ENCODE measurements at places on chromosomes 6 and 20. TPM values are rescaled to one million over a fixed set of nuclear protein-coding genes. Genes with fewer than 3 reads are reported as not detected.

The SLC4A11 gene
- total RNA-seq: 6.8 TPM

The CYP39A1 gene
- total RNA-seq: 1.8 TPM

The MTHFD1L gene
- total RNA-seq: 54.3 TPM

The C6orf132 gene
- 17.4 TPM for total RNA-seq

The GRIK2 gene
- not detected for total RNA-seq

The ADISSP gene
- 95.2 TPM for total RNA-seq

The DCBLD1 gene
- total RNA-seq: 29.3 TPM

The GLP1R gene
- not detected for total RNA-seq

The PPP1R16B gene
- not detected for total RNA-seq

The PTCHD4 gene
- 2.0 TPM for total RNA-seq

The FRK gene
- 2.3 TPM for total RNA-seq

The CYP21A2 gene
- total RNA-seq: not detected

The CCM2L gene
- not detected for total RNA-seq

The OLIG3 gene
- total RNA-seq: not detected

The PTK6 gene
- 16.7 TPM for total RNA-seq

The SLC26A8 gene
- total RNA-seq: not detected

The ACTL10 gene
- total RNA-seq: 3.4 TPM

The PDE10A gene
- not detected for total RNA-seq

The MAP7 gene
- 17.7 TPM for total RNA-seq

The FAM83D gene
- 68.2 TPM for total RNA-seq

The MOG gene
- total RNA-seq: not detected

The MUC22 gene
- total RNA-seq: not detected

The FAM162B gene
- total RNA-seq: 0.08 TPM

The PSORS1C2 gene
- total RNA-seq: not detected

The PEX3 gene
- total RNA-seq: 14.0 TPM

The LTB gene
- 1.5 TPM for total RNA-seq

The GJA1 gene
- 78.1 TPM for total RNA-seq

The FAM184A gene
- total RNA-seq: 0.53 TPM

The DACT2 gene
- 0.16 TPM for total RNA-seq

The REPS1 gene
- total RNA-seq: 35.0 TPM

The CLPSL2 gene
- not detected for total RNA-seq

The CPXM1 gene
- not detected for total RNA-seq

The ZBP1 gene
- not detected for total RNA-seq

The PSMF1 gene
- total RNA-seq: 147 TPM

The NEURL2 gene
- 3.4 TPM for total RNA-seq

The PFDN6 gene
- 83.6 TPM for total RNA-seq

The SAYSD1 gene
- total RNA-seq: 9.9 TPM

The NQO2 gene
- total RNA-seq: 7.2 TPM

The UNC93A gene
- not detected for total RNA-seq

The SLC22A7 gene
- not detected for total RNA-seq

The SIRPG gene
- not detected for total RNA-seq

The CCNC gene
- 76.4 TPM for total RNA-seq

The SNAP25 gene
- total RNA-seq: not detected

The DEFB110 gene
- total RNA-seq: not detected

The NFKBIE gene
- 35.1 TPM for total RNA-seq

The CCR6 gene
- total RNA-seq: not detected

The ADGB gene
- total RNA-seq: not detected

The CDH4 gene
- 2.2 TPM for total RNA-seq

The KHDRBS2 gene
- not detected for total RNA-seq

The ADTRP gene
- total RNA-seq: 75.8 TPM

The PRDM1 gene
- total RNA-seq: 2.7 TPM

The IL20RA gene
- 2.0 TPM for total RNA-seq

All from hair follicular keratinocyte (primary cell).